Activated CD4-positive, alpha-beta memory T cell treated with anti-CD3 and anti-CD28 coated beads for 36 hours (primary cell): ENCODE measurements at places on chromosomes 11 and 22.

GRCh38 chr11:117199053-117199915 is at the start of gene TAGLN:
TAGLN (plus strand) TSS chr11:117199370; CDS start chr11:117203014, 3,644 bp downstream.
- DNase-seq = no peak

DNA sequence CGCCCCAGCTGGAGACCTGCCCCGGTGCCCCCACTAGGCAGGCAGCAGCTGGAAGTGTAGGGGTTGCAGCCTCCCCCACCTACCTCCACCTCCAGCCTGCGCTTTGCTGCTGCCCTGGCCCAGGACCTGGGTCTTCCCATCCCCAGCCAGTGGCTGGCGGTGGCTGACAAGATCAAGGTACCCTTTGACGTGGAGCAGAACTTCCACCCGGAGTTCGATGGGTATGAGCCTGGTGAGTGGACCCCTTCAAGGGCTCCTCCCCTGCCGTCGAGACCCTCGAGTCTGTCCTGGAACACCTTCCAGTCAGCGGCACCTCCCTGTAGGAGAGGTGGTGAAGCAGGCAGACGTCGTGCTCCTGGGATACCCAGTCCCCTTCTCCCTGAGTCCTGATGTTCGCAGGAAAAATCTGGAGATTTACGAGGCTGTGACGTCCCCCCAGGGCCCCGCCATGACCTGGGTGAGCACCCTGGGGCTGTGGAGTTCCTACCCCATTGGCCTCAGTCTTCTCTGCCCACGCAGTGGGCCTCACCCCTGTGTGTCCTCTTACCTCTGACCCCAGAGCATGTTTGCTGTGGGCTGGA is 4.4 kb downstream of the PGGHG start:
- no peak for DNase-seq

GRCh38 chr11:859394-860131 is 16.9 kb downstream of the TSPAN4 start:
- no peak for DNase-seq

DNA sequence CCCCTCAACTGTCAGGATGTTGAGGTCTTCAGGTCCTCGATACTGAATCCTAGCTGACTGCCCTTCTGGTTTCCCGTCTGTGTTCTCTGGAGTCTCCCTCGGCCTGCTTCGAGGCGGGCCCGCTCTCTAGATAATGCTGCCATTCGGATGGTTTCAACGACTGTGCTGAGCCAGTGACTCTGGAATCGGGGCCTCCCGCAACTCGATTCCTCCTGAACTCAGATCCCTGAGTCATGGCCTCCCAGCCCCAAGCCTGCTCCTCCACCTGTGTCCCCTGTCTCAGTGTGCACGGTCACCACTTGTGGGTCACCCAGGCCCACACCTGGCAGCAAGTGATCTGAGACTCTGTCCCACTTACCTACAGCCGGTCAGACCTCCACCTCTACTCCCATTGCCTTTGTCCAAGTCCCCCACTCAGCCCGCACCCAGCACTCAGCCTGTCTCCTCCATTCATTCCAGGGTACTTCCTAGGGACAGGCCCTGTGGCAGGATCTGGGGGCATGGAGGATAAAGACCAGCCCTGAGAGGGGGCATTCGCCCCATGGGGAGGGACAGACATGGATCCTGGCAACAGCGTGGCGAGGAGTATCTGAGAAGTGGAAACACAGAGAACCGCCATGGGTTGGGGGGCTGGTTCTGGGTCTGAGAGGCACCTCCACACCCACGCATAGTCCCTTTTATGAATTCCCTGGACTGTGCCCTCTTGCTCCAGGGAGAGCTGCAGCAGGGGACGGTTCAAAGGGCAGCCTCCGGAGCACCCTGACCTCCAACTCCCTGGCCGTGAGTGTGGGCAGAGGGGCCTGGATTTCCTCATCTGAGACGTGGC is 14.3 kb downstream of the MPST start:
- no peak for DNase-seq

DNA sequence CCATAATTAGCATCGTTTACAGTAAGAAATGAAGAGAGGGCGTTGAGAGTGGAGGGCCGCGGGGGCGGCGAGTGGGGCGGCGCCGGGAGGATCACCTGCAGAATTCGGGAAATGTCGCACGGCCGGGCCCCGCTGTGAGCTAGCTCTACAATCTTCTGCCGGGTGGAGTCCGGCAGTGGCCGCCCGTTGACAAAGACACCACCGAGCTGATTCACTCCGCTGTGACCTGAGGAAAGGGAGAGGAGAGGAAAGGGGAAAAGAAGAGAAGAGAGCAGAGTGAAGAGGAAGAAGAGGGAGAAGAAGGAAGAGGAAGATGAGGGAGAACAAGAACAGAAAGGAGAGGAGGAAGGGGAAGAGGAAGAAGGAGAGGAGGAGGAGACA is 8.5 kb downstream of the PAX6 start:
- DNase-seq = no peak

- no peak for DNase-seq
Observed at GRCh38 chr11:95121698-95122097, 32.1 kb downstream of the ENDOD1 start.

DNA sequence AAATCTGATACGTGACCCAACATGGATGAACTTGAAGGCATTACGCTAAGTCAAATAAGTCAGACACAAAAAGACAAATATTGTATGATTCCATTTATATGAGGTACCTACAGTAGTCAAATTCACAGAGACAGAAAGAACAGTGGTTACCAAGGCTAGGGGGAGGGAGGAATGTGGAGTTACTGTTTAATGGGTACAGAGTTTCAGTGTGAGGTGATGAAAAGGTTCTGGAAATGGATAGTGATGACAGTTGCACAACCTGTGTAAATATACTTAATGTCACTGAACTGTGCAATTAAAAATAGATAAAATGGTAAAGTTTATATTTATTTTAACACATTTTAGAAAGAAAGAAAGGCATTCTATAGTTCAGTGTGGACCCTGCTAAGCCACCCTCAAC is 24.1 kb upstream of the TMEM45B start:
- DNase-seq = no peak

- no peak for DNase-seq
Observed at GRCh38 chr11:134032043-134032442, 36.8 kb upstream of the JAM3 start.

GRCh38 chr11:129911298-129911697 is 15.9 kb upstream of the NFRKB start:
- no peak for DNase-seq

DNA sequence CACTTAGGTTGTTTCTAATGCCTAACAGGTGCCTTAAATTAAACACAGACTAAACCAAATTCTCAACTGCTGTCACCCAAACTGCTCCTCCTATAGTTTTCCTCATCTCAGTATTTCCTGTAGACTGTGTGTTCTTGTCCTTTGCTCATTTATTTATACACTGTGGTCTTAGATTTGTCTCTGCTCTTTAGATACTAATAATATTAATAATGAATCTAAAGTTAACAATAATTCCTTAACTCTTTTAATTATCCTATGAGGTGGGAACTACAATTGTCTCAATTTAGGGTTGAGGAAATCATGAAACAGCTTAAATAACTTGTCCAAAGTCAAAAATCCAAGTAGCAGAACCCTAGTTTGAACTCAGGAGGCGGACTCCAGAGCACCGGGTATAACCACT is 43.9 kb upstream of the YPEL1 start:
- no peak for DNase-seq

- DNase-seq = no peak
Observed at GRCh38 chr22:20459152-20459542, 21.5 kb upstream of the SCARF2 start.

GRCh38 chr11:1690167-1691025 is 6.6 kb upstream of the KRTAP5-6 start:
- DNase-seq = no peak

GRCh38 chr22:24416095-24416494 is 11.3 kb upstream of the ADORA2A start:
- no peak for DNase-seq

- no peak for DNase-seq
Observed at GRCh38 chr11:3030289-3031070, 26.7 kb downstream of the CARS1 start.

GRCh38 chr22:49942565-49943404 is 17.8 kb upstream of the PIM3 start:
- DNase-seq = no peak

DNA sequence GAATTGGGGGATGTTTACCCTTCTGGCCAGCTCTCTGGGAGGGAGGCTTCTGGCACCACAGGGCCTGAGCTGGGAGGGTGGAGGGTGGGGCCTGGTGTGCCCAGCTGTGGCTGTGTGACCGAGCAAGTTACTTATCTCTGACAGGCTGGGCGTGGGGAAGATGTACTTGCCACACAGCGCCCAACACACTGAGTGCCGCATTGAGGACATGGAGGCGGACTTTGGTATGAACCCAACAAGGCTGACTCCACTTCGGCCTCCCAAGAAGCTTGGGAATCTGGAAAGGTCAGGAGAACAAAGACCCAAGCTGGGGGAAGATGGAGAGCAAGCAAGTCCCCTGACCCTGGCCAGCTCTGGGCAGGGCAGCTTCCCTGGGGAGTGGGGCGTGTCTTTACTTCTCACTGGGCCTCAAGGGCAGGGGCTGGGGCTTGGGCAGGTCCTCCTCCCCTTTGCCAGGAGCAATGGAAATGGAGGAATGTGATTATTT is 2.4 kb upstream of the MGAT3 start:
- DNase-seq = no peak

DNA sequence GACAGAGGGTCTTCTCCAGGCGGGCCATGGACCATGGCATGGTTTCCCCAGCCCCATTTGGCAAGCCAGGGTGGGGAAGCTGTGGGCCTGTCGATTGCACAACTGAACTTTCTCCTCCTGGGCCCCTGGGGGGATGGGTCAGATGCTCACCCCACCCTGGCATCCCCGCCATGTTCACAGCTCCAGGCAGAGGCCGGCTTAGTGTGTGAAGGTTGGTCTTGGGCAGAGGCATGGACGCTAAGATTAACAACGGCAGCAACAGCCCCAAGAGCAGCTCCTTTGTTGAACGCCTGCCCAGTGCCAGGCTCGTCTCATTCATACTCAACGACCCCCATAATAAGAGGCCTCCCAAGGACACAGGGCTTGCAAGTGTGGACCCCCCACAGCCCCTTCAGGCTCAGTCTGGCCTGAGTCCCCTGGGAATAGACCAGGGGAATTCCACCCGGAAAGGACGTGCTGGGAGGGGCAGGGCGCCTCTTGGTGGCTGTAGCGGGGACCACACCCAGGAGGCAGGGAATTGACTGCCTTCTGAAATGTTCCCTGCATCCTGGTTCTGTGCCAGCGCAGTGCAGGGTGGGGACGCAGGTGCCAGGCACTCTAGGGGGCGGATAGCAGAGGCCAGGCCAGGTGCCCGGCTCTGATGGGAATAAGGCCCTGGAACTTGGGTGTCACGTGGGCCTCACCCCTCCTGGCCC is 8.3 kb downstream of the TSPO start:
- no peak for DNase-seq

- peak; percentile 78 for DNase-seq
Observed at GRCh38 chr11:75582895-75583717, 21.1 kb downstream of the SERPINH1 start.

GRCh38 chr11:114909866-114910265 is 231.5 kb downstream of the NXPE2 start:
- DNase-seq = no peak

- no peak for DNase-seq
Observed at GRCh38 chr11:80241766-80242165, 800.9 kb upstream of the TENM4 start.

DNA sequence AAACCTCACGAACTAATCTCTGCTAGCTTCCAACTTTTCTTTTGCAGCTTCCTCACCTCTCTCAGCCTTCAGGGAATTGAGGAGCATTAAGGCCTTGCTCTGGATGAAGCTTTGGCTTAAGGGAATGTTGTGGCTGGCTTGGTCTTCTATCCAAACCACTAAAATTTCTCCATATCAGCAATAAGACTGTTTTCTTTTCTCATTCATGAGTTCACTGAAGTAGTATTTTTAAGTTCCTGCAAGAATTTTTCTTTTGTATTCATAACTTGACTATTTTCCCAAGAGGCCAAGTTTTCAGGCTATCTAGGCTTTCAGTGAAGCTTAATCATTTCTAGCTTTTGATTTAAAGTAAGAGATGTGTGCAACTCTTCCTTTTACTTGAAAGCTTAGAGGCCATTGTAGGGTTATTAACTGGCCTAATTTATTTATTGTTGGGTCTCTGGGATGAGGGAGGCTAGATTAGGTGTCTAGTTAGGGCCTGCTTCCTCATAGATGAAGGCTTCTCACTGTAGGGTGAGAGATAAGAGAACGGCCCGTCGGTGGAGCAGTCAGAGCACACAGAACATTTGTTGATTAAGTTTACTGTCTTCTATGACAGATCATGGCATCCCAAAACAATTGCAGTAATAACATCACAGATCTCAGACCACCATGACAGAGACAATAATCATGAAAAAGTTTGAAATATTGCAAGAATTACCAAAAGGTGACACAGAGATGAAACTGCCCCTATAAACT is 33.2 kb downstream of the CSF2RB start:
- peak; percentile 8 for DNase-seq

DNA sequence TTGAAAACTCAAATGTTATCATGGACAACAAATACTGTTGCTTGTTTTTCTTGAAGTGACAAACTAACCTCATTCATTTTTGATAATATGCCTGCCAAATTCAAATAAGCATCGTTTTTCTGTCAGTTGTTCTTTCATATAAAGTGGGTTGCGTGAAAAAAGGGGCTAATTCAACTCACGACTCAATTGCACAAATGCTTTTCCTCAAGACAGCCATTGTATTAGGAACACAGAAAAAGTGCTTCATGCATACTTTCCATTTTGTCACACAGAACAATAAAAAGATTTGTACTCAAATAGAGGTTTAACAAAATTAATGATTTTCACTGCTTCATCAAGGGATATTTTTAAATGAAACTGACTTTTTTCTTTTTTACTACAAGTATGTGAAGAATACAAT is 94.6 kb upstream of the ALKBH3 start:
- DNase-seq = no peak

DNA sequence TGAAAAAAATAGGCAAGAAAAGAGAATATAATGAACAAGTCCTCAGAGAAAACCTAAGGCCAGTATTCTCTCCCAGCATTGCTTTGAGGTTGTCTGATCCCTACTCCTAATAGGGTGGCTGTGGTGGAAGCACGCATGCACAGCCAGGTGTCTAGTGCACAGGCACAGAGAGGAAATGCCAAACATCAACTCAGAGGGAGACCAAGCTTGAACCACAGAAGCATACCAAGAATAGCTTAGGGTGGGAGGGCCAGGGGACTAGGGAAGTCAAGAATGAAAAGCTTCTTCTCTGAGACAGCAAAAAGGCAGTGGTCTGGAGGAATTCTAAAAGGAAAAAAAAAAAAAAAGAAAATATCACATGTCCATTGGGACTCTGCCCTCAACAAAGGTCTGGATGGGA is 244.1 kb upstream of the API5 start:
- DNase-seq = no peak

GRCh38 chr11:29616611-29617010 is 400.2 kb downstream of the KCNA4 start:
- no peak for DNase-seq

DNA sequence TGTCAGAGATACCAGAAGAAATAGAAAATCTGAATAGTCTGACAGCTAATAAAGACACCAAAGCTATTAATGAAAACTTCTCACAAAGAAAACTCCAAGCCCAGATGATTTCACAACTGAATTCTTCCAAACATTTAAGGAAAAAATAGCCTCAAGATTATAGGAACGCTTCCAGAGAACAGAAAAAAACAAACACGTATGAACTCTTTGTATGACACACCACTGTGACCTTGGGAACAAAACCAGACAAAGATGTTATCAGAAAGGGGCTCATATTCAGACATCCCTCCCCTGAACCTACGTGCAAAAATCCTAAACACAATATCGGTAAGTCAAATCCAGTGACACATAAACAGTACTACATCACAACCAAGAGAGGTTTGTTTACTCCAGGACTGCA is 23.5 kb downstream of the CERK start:
- no peak for DNase-seq
